ENCODE measurements at places on chromosomes 16 and 17.

- DNase-seq: no peak
Observed at GRCh38 chr16:68607443-68607842, 37.7 kb upstream of the CDH3 start.

DNA sequence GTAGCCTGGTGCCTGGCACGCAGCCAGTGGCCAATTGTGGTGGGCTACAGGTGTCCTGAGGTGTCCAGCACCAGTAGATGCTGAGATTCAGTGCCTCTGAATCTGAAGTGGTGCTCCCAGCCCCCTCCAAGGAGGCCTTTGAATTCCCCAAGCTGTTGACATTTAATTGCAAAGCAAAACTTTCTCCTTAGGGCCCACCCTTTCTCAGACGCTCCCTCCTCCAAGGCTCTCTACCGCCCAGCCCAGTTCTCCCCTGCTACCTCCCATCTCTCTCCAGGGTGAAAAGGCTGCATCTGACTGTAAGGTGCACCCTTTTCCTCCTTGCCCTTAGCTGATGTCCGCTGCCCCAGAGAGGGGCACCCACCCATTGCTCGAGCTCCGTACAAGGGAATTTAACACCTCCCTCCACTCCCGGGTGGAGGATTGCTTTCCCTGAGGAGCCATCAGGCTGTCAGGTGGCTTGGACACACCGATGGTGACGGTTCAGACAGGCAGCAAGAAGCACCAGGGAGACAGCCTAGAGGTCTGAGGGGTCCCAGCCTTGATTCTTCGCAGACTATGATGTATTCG lies 1.7 kb downstream of the BEAN1 start:
- no peak for DNase-seq

DNA sequence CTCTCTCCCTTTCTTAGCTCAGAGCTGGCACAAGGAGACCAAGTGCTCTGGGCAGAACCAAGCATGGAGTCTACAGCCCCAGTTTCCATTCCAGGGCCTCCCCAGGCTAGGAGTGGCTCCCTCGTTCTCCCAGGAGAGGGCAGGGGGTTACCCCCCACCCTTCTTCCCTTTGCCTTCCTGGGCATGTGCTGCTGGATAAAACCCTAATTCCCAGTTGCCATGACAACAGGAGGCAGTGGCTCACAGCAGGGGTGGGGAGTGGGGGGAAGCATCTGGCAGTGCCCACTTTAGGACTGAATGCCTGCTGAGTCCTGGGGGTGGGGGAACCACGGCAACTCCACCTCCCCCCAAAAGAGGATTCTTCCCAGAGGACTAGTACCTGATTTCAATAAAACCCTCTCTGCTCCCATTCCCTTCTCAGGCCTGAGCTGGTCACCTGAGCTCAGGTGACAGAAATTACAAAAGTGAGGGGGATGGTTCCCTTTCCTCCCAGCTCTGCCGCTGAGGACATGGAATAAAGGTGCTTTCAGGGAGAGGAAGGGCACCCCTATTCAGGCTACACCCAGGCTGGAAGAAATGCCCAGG lies 1.8 kb downstream of the MPP2 start:
- DNase-seq: no peak

- DNase-seq: no peak
Observed at GRCh38 chr17:8697323-8697741, 47.3 kb downstream of the CCDC42 start.

DNA sequence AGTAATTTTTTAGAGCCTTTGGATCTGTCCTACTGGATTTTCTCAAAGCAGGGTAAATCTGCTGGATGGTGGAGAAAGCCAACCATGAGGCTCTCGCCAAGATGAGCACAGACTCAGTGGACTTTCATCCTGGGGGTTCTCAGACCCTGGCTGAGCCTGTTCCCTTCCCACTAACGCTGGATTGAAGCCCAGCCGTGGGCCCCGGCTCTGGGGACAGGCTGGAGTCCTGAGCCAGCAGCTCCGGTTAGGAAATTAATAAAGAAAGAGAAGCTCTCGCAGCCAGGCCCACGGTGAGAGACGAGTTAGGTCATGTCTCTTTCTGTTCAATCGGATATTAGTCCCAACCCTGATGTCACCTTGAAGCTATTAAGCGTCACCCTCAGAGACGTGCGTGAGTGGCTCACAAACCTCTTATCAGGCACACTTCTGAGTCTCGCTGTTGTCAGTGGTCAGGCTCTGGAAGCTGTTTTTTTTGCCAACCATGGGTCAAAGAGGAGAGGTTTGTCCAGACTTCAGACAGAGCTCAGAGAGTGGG lies 27.1 kb downstream of the MEOX1 start:
- DNase-seq: no peak

DNA sequence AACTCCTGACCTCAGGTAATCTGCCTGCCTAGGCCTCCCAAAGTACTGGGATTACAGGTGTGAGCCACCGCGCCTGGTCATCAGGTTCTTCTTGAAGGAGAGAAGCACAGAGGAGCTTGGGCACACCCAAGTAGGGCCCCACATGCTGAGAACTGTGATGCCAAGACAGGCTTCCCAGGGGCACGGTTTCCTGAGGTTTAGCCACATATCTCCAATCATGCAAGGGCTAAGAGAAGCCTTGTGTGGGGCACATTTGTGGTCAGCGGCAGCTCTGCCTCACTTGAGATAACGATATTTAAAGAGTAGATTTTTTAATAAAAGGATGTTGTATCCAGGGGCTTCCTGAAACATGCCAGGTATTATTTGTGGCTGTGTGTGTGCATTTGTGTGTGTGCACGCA lies 46.9 kb downstream of the CUEDC1 start:
- DNase-seq: no peak

DNA sequence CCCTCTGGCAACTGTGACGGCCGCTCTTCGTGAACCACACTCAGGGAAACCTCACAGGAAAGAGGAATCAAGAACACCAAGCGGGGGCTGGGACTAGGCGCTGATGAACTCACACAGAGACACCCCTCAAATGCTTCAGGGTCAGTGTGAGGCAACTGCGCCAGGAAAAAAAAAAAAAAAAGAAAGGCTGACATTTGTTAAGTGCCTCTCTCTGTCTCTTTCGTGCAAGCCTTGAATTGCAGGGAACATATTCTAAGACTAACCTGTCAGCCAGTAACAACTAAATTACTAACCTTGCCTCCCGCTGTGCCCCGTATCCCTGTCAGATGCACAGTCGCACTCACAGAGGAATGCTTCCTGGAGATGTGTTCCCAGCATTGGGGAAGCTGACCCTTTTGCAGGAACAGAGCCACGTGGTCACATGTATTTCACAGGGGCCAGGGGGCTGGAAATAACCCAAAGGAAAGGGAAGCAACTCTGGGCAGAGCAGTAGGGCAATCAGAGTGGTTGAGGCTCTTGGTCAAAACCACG lies 247.8 kb downstream of the XYLT1 start:
- no peak for DNase-seq

DNA sequence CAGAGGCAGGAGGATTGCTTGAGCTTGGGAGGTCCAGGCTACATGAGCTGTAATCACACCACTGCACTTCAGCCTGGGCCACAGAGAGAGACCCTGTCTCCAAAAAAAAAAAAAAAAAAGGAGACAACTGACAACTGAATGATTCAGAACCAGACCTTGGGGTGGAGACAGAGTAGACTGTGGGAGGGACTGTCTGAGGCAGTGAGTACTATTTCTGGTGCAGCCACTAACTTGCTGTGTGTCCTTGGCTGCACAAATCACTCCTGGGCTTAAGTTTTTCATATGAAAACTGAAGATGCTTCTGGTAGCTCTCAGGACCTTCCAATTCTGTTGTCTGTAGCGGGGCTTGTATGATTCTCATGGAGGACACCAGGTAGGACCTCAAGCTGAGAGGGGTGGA lies 5.8 kb downstream of the ASB16 start:
- DNase-seq: no peak

- DNase-seq: no peak
Observed at GRCh38 chr16:77840093-77840492, 51.7 kb downstream of the VAT1L start.

GRCh38 chr17:2380226-2380922 lies 20.5 kb downstream of the MNT start:
- DNase-seq: no peak

DNA sequence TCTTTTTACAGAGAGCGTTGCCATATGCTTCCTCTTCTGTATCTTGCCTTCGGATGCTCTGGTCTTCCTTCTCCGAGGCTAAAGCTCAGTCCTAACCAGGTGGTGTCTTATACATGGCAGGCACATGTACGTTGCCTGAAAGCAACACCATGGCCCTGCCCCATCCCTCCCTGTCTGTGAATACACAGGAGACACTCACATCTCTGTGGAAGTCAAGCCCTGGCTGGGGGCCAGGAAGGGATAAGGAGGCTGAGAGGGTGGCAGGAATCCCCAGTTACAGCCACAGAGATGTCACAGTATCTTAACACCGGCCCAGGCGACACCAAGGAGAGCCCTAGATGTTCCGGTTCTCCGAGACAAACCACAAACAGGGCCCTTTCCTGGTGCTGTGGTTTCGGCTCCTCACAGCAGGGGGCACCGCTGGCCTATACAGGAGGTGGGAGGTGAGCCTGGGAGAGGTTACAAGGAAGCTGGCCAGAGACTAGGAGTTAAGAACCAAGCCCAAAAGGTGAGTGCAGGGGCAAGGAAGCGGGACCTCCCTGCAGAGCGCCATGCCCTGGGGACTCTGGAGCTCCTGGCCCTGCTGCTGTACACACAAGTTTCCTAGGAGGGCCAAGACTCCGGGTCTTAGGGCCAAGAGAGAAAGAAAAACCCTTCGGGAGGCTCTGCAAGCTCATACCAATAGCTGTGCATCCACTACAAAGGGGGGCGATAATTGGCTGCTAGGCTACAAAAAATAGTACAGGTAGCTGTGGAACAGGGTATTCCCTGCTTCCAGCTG lies 41.7 kb downstream of the SRL start:
- DNase-seq: no peak

- DNase-seq: no peak
Observed at GRCh38 chr17:47265983-47266541, 12.4 kb downstream of the ITGB3 start.
